Liver (tissue), 10 donors: ENCODE measurements at places on chromosomes 1 and 21. TPM values are rescaled to one million over a fixed set of nuclear protein-coding genes. Genes with fewer than 3 reads are reported as not detected.

DENND2D gene
- total RNA-seq, result 14.9 TPM

BCL2L15 gene
- 0.70 TPM for total RNA-seq

ADORA1 gene
- total RNA-seq, result 1.1 TPM

ELAPOR1 gene
- total RNA-seq, result 0.42 TPM

DNA sequence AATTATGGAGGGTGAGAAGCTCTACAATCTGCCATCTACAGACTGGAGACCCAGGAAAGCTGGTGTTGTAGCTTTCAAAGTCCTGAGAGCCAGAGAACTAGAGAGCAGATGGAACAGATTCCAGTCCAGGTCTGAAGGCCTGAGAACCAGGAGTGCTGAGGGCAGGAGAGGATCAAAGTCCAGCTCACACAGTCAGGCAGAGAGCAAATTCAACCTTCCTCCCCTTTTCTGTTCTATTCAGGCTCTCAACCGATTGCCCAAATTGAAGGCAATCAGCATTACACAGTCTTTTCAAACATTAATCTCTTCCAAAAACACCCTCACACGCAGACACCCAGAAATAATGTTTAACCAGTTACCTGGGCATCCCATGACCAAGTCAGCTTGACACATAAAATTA lies 2.5 kb upstream of the TMPRSS2 start:
- DNase-seq, result no peak

DNA sequence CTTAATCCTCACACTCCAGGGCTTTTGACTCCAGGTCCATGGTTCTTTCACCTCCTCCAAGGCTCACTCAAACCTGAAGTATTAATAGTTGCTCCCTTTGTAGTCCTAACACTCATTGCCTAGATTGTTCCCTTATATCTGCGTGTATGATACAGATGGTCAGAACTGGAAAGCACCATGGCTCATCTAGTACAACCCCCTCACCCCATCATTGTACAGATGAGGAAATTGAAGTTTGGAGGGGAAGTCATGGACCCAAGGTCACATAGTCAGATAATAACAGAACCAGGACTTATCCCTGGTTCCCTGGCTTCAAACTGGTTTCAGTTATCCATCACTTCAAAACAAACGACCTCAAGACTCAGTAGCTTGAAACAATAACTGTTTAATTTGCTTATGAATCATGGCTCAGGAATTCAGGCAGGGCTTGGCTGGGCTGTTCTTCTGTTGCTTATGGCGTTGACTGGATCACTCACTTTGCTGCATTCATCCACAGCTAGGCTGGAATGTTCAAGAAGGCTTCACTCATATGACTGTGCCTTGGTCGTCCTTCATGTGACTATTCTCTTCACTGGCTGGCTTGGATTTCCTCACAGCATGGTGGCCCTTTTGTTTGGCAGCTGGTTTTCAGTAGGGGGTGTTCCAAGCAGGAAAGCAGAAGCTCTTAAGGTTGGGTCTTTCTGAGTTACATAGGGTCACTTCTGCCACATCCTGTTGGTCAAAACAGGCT lies 5.0 kb downstream of the NOS1AP start:
- DNase-seq, result no peak

GRCh38 chr1:19360016-19360415 lies 47.9 kb downstream of the SLC66A1 start:
- DNase-seq, result no peak

DNA sequence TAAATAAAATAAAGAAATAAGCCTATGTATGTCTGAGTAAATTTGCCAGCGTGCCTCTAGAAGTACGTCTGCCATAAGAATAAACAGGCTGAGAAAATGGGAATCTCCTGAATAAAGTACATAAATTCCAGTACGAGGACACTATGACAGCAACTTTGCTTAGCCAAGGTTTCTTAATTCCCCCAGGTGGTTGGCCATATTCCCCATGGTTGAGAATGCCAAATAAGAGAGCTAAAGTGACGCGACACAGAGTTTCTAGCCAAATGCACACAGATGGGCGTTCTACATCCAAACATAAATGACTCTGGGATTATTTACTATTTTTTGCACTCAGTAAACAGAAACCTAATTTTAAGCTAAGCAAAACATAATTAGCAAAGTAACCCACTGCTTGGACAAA lies 19.5 kb downstream of the KCNH1 start:
- DNase-seq, result no peak

DNA sequence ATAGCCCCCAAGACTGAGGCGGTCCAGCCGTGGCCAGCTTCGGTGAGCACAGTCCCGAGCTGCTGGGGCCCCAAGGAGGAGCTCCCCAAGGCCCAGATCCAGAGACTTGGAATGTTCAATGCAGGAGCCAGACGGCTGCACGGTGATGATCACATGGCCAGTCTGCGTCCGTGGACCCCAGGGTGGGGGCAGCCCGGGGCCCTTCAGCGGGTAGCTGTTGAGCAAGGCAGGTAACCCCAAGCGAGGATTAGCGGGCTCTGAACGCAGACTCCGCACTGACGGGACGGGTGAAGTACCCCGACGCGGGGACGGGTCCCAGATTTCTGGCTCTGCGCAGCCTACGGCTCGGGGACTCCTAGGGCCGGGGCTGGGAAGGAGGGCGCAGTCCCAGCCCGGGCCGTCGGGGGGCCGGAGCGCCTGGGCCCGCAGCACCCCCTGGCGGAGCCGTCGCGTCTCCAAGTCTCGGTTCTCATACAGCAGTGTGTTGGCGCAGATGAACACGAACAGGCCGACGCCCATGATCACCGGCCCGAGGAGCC lies 2.7 kb downstream of the TMEM200B start:
- DNase-seq, result peak; percentile 74

GRCh38 chr1:99681583-99681982 lies 35.7 kb downstream of the PALMD start:
- DNase-seq, result no peak

GRCh38 chr1:38559446-38560165 lies 300.0 kb downstream of the RRAGC start:
- DNase-seq, result no peak
